ACHN (cell line): ENCODE measurements at places on chromosomes 16 and 17.

- DNase-seq: peak; percentile 81
Measured at GRCh38 chr17:41678411-41678906, 10.2 kb upstream of the EIF1 start.

DNA sequence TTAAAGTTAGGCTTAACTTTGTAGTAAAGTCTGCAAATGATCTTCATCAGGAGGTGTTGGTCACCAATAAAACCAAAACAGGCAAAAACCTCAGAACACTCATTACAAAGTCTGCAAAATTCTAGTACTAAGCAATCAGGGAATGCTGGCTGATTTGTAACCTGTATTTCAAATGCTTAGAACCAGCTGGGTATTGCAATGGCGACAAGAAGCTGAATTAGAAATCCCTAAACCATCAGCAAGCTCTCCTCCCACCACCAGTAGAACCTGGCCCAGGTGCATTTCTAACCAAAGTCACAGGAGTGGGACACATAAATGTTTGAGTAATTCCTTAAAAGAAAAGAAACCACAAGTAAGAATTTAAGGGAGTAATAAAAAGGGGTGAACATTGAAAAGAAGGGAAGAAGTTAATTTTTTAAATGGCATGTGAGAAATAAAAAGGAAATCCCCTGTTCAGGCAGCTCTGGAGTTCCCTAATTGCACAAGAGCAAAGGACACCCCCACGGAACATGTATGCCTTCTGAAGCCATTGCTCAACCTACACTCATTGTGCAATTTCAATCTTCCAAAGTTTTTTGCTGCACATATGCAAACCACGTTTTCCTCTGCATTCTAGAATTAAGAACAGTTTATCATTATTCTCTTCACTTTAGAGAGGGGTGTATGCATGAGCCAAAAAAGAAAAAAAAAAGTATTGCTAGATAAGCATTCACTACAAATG is 102.9 kb downstream of the HIC1 start:
- DNase-seq: no peak

DNA sequence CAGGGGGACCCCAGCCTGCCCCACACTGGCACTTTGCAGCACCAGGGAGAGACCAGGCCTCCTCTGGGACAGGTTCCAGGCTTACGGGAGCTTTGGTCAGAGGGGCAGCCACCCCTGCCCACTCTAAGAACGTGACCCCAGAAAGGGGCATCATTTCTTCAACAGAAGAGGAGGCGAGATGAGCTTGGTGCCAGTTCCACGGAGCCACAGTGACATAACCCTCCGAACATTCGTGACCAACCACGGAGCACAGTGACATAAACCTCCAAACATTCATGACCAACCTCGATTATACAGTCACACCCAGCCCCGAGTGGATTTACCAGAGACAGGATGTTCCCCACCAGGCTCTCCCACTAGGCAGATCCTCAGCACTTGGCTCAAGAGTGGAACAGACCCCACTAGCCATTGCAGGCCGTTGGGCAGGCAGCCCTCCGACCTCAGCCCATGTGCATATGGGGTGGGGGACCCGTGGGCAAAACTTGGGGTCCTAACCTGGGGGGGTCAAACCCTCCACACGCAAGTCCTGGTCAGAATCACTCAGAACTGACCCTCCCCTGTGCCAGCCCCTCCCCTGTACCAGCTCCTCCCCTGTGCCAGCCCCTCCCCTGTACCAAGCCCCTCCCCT is 112.9 kb downstream of the METRNL start:
- DNase-seq: no peak

DNA sequence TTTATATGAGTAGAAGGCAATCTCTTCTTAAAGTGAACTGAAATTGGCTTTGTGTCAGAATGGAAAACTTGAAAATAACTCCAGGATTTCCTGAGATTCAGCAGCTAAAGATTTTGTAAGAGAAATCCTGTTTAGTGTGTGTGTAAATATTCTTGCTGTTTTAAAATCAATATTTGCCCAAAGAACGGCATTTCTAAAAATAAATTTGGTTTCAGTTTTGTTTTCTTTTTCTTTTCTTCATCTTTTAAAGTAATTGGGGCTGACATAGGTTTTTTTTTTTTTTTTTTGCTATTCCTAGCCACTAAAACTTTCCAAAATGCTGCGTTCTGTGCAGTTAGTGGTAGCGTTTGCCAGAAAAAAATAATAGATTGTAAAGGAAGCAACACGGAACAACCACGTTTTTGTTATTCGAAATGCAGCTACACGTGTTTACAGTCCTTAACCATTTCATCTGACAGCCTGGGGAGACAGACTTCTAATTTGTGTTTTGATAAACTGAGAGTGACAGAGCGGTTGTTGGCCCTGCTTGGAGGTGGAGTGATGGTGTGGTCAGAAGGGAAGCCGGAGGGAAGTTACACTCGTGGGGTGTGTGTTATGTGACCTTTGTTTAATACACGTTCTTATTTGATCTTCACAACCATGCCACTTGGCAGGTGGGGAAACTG is 21.6 kb upstream of the SMPD3 start:
- DNase-seq: no peak

DNA sequence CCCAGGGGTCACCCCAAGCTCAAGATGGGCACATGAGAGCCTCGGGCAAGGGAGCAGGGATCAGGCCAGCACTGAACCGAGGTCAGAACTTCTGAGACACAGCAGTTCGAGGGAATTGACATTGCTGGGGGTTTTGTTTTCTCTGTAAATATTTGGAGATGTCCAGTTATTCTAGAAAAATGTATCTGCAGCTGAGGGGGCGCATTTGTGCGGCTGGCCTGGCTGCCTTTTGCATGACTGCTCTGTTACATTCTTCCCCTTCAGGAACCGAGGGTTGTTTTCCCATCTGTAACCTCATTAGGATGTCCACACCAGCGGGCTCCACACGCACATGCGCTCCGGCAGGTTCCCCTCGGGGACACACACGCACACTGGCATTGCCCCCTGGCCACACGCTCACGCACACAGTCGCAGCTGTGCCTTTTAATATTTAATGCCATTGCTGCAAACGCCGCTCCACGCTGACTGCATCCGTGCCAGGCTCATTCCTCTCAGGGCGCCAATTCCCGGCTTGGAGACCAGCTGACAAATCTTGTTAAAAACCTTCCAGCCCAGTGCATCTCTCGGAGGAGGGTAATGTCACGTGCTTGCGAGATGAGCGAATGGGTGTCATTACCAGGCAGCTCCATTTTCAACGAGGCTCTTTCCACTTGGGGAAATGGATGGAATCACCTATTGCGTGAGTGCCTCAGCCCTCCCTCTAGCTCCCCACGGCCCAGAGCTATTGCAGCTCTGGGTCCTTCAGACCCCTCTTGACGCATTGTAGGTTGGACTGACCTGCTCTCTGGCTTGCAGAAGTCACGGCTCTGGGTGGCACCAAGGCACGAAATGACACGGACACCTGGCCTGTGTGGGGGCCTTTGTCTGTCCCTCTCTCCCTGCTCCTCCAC is 13.1 kb downstream of the CCR7 start:
- no peak for DNase-seq

GRCh38 chr17:31291820-31292219 is 5.2 kb downstream of the OMG start:
- DNase-seq: no peak

GRCh38 chr16:57131351-57131970 is 39.1 kb downstream of the CPNE2 start:
- no peak for DNase-seq

DNA sequence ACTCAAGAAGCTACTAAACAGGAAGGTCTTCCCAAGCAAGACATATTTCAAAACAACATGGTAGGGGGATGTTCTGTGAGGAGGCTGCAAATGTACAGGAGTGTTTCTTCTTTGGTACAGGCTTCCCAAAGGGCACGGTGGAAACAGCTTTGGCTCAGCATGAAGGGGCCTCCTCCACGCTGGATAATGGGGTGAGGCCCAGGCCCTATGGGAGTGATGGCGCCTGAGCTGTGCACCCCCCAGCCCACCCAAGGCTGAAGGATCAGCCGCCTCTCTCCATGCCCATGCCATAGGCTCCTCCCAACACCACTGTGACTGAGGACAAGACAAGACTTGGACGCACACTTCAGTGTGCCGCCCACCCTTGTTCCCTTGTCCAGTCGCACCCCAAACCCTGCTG is 6.8 kb downstream of the CD300E start:
- no peak for DNase-seq

DNA sequence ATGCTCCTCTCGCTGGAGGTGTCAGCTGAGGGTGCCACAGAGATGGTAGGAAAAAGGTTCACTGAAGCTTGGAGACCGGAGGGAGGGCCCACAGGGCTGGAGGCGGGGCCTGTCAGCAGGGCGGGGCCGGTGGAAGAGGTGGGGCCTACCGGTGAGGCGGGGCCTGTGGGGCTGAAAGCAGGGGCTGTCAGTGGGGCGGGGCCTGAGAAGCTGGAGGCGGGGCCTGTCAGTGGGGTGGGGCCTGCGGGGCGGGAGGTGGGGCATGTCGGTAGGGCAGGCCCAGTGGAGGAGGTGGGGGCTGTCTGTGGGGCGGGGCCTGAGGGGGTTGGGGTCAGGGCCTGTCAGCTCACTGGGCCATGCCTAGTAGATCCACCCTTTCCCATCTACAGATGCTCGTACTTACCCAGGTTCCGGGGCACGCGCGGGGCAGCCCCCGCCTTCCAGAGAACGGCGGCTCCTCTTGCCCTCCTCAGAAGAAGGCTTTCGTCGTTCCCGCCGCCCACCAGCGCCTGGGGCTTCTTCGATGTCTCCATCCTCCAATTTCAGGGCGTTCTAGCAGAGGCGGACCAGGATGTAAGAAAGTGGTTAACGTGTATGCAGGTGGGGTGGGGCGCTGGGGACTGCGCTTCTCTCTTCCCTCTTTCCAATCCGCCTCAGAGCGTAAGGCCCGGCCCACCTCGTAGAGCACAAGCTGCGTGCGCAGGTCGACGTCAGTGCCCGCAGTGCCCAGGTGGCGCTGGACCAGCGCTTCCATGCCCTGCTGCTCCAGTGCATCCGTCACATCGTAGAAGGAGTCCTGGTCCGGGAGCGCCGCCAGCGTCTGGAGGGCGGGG is 9.8 kb downstream of the TMEM208 start:
- DNase-seq: peak; percentile 71

GRCh38 chr17:64037802-64038201 is 17.4 kb upstream of the ICAM2 start:
- no peak for DNase-seq

GRCh38 chr16:30628628-30629540 is 18.7 kb upstream of the ZNF689 start:
- peak; percentile 82 for DNase-seq

GRCh38 chr17:17157041-17157440 is 49.1 kb downstream of the PLD6 start:
- DNase-seq: no peak

DNA sequence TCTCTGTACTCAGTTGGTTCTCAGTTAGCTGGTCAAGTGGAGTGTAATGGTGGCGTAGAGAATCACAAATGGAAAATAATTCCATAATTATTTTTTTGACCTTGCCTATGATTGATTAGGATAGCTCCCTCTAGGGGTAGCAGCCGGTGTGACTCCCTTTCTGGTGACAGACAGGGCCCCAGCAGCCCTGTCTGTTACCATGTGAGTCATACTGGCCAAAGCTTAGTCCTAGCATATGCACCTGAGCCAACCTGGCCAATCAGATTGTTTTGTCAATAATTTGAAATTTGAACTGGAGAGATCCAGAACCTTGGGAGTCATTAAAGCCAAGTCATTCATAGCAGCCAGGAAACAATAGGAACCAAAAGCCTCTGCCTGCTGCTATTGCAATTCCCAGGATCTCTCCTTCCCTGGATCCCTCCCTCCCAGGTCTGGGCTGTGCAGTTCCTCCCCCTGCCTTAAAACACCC is 5.6 kb downstream of the PNPO start:
- DNase-seq: peak; percentile 86

- DNase-seq: no peak
Measured at GRCh38 chr17:43935204-43935925, 6.9 kb downstream of the PPY start.

DNA sequence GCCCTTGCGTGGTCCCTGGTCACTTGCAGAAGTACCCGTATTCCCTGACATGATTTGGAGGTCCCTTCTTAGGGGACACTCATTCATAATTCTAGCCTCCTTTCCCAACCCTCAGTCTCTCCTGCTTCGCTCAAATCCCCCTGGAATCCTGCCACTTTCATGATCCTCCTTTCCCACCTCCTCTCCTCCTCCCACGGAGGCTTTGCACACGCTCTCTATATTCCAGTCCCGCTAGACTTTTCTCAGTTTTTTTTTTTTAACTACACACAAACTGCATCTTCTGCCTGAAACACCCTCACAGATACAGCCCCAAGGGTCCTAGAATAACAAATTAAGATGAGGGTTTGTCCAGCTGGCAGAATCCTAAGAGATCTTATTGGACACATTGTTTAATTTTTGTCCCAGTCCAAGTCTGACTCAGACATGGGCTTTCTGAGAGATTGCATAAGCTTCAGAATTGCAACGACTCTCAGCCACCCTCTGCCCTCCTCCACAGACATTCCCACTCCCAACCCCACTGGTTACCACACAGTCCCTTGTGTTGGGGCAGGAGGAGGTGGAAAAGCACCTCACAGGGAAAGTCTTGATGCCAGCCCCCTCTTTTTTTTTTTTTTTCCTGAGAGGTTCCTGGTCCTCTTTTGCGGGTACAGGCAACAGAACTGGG is 739.5 kb upstream of the EEF2KMT start:
- DNase-seq: no peak

DNA sequence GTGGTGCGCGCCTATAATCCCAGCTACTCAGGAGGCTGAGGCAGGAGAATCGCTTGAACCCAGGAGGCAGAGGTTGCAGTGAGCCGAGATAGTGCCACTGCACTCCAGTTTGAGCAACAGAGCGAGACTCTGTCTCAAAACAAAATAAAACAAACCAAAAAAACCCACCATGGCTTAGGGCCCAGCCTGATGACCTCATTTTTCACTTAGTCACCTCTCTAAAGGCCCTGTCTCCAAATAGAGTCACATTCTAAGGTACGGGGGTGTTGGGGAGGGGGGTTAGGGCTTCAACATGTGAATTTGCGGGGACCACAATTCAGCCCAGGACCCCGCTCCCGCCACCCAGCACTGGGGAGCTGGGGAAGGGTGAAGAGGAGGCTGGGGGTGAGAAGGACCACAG is 1.4 kb upstream of the STH start:
- DNase-seq: no peak

DNA sequence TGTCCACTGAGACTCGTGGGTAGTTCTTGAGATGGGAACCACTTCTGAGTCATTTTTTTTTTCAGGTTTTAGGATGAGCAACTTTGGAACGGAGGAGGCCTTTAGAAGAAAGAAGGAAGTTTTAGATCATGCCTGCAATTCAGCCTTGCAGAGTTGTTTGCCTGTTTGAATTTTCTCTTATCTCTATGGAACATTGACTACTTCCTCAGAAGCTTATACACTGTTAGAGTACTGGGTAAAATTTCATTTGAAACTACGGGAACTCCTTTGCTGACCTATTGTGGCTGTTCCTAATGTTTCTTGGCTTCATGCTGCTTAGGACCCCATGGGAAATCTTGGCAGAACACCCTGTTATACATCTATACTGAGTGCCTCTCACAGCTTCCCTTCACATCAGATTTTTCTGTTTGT is 70.8 kb downstream of the MAP2K6 start:
- DNase-seq: no peak
